Effector CD8-positive, alpha-beta T cell (primary cell): ENCODE measurements at places on chromosomes 5 and 9.

- DNase-seq, result no peak
Observed at GRCh38 chr5:133885566-133885965, 82.9 kb downstream of the C5orf15 start.

- no peak for DNase-seq
Observed at GRCh38 chr5:180852495-180852894, 8.6 kb downstream of the ZFP62 start.

DNA sequence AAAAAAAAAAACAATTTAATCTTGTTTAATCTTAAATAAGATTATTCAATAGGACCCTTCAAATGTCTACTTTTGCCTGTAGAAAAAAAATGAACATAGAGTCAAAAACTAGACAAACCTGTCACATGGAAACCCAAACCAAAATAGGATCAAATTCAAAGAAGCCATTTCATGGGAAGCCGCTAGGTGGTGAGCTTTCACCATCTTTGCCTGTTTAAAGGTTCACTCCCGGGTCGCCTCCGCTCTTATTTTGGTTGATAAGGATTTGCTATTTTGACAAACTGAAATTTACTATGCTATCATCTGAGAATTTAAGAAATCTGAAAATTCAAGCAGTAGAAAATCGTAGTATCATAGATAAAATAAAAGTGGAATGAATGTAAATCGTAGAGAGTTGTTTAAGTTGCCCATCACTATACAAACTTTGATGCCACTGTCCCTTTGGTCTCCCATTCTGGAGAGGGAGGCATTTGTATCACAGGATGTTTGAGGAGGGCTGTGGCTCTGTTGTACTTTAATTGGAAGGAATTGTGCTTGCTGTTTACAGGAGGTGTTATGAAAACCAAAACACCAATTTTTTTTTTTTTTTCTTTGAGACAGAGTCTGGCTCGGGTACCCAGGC lies 43.5 kb upstream of the DNAH5 start:
- DNase-seq, result no peak

GRCh38 chr9:99489060-99489413 lies 267.0 kb downstream of the SEC61B start:
- no peak for DNase-seq

GRCh38 chr5:169650701-169651331 lies 13.7 kb downstream of the DOCK2 start:
- DNase-seq, result no peak

DNA sequence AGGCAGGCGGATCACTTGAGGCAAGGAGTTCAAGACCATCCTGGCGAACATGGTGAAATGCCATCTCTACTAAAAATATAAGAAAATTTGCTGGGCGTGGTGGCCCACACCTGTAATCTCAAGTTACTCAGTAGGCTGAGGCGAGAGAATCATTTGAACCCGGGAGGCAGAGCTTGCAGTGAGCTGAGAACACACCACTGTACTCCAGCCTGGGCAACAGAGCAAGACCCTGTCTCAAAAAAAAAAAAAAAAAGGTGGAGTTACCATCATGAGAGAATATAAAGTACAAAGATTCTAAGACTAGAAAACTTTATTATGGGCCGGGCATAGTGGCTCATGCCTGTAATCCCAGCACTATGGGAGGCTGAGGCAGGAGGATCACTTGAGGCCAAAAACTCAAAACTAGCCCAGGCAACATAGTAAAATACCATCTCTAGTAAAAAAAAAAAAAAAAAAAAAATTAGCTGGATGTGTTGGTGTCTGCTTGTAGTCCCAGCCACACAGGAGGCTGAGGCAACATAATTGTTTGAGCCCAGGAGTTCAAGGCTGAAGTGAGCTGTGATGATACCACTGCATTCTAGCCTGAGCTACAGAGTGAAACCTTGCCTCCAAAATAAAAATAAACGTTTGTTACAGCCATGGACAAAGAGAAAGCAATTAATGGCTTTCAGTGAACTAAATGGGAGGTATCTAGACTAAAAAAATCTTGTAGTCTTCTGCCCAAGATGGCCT lies 12.9 kb downstream of the ANXA2R start:
- no peak for DNase-seq

DNA sequence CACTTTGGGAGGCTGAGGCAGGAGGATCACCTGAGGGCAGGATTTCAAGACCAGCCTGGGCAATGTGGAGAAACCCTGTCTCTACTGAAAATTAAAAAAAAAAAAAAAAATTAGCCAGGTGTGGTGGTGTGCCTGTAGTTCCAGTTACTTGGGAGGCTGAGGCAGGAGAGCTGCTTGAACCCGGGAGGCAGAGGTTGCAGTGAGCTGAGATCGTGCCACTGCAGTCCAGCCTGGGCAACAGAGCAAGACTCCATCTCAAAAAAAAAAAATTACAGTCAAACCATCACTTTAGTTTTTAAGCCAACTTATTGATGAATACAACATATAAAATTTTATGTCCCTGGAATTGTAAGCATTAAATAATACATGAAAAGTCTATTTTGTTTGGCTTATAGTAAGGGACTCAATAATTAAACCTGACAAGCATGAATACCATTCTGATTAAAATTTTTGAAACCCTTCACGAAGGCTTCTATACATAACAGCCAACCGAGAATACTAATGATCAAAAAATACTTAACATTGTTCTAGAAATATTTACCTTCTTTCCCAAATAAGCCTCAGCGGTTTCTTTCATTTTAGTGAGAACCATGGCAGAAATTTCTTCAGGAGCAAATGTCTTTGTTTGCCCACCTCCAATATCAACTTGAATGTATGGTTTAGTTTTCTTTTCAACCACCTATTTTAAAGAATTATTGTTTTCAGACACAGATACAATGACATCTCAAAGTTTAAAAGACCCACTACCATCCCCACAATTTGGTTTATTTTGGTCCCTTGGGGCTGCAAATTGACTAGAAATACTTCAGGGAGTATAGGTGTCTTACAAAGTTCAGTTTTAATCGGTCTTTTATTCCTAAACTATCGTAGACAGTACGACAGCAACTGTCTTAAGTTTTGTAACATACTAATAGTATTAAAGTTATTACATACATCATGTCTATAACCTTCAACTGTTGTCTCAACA lies 1.2 kb downstream of the HSPA5 start:
- no peak for DNase-seq
